ENCODE measurements at places on chromosomes 4 and X.

DNA sequence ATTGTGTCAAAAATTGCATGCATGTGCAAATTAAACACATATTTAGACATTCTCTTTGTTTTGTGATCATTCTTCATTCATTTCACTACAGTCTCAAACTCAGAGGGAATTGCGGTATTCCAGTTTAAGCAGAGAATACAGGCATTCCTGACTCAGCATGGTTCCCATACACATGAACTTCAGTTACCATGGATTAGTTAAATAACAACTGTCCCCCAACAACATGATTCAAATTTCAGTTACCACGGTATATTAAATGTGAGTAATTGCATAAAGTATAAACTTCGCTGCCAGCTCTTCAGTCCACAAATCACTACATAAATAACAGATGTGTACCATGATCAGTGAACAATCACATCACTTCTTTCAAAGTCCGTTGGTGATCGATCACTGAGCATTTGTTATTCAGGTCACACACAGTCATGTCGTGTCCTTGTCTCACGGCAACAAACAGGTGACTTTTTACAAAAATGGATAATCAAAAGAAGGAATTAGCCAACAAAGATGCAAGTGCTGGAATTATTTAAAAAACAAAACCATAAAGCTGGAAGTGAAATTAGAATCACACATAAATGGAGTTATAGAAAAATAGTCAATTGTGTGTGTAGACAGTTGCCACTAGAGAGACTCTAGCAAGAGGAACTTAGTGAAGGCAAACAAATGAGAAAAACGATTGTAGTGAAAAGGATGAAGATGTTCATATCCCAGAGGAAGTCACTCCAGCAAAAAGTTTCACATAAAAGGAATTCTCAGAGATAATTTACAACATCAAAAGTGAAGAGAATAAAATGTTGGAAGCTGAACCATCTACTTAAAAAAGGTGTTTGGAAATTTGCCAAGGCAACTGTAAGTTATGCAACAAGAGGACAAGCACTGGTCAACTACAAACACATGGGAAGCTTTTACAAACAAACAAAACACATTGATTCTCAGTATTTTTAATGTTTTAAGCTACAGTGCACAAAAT, 138.6 kb upstream of the SMARCAD1 start:
- no peak for DNase-seq

DNA sequence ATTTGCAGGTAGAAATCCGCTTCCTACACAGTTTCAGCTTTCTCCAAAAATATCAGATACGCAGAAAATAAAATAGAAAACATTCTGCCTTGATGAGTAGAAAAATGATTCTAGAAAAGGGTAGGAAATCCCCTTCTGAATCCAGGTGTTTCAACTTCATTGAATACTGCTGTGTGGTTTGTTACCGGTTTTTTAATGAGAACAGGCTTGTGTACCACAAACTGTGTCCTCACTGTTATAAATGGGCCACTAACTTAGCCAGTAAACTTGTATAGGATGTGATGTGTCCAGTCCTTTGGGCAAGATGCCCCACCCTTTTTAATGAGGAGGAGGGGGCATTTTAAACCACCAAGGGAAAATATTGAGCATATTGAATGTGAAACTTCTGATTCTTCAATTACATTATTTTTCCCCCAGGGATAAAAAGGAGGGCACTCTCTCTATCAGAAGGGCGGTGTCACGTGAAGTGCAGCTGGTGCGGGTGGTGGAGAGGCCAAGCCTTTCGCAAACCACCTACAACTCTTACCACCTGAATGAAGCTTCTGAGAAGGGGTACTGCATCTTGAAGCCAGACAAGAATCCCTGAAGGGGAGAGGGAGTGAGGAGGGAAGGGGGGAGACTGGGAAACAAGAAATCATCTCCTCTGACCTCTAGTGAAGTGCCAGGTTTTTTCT, 4.5 kb downstream of the CXXC4 start:
- DNase-seq: no peak

DNA sequence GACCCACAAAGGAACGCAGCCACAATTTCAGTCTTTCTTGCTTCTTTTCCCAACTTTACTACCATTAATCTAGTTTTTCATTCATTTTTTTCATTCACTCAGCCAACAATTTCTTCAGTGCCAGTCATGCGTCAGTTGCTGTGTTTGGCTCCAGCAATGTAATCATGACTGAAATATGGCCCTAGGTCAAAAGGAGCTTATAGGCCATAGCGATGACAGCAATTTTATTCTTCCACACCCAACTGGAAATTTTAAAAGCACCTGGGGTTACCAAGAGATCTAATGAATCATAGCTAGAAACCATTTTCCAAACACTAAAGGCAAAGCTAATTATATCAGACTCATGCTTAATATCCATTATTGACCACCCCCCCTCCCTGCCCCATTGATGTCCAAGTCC, 29.8 kb upstream of the C1QTNF7 start:
- no peak for DNase-seq

- DNase-seq: no peak
These were observed 10.7 kb downstream of the MAGED2 start for GRCh38 chrX:54818221-54818620.

DNA sequence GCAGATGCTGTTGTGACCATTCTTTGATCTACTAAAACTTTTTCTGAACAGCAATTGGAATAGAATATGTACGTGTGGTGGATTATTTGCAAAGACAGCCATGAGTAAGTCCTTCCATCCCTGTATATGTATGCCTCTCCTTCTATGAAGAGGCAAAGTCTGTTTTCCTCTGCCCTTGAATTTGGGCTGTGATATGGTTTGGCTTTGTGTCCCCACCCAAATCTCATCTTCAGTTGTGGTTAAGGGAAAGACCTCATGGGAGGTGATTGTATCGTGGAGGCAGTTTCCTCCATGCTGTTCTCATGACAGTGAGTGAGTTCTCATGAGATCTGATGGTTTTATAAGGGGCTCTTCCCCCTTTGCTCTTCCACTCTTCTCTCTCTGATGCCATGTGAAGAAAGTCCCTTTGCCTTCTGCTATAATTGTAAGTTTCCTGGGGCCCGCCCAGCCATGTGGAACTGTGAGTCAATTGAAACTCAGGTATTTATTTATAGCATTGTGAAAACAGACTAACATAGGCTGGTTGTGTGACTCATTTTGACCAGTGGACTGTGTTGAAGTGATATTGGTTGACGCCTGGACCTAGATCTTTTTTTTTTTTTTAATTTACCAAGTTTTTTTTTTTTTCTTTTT, 108.3 kb upstream of the CAMK2D start:
- no peak for DNase-seq

GRCh38 chr4:80811406-80811805, 219.1 kb upstream of the BMP3 start:
- DNase-seq: no peak

DNA sequence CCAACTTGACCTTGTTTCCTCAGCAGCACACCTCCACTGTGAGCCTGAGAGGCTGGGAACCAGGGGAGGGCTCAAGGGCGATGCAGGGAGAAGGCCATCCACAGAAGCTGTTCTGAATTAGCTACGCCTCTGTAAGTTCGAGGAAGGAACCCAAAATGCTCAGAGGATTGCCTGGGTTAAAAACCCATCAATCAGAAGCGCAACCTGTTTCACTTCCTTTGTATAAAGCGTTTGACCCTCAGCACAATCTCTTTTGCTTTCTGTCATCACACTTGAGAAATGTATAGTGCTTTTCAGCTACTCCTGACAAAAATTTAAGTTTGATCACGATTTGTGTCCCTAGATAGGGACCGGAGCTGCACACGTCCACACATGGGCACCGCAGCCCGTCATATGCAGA, 48.0 kb upstream of the MAP3K15 start:
- DNase-seq: no peak

DNA sequence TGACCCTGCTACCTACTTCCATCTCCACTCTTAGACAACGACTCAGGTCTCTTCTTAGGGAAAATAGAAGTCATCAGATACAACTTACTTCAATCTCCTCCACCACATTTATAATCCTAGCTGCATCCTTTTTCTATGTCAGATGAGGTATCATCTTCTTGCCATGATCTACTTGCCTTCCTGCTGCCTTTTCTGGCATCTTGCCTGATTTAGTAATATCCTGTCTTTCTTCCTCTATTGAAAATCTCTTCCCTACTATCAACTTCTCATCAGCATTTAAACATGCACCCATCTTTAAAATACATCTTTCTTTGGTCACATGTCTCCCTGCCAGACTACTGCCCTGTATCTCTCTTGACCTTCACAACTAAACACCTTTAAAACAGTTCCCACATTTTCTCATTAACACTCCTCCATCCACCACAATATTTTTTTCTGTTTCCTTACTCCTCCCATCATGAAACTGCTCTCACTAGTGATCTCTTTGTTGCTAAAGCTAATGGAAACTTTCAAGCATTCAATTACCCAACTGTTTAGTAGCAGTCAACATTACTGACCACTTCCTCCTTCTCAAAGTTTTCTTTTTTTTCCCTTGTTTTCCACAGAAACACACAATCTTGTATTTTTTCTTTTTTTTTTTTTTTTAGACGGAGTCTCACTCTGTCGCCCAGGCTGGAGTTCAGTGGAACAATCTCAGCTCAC, 100.8 kb upstream of the CXorf66 start:
- DNase-seq: no peak

DNA sequence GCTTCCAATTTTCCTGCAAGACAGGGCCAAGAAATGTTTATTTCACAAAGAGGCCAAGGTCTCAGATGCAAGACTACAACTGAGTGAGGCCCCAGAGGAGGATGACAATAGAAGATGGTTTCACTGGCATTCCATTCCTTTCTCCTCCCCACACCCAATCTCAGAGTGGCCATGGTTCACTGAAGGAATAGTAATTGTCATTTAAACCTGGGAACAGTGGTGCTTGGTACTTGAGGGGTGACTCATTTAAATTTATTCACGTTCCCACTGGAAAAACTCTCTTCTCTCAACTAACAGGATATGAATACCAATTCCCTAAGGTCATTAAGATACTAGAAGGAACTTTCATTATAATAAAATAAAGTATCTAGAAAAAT, 35.3 kb upstream of the CXCL8 start:
- no peak for DNase-seq

DNA sequence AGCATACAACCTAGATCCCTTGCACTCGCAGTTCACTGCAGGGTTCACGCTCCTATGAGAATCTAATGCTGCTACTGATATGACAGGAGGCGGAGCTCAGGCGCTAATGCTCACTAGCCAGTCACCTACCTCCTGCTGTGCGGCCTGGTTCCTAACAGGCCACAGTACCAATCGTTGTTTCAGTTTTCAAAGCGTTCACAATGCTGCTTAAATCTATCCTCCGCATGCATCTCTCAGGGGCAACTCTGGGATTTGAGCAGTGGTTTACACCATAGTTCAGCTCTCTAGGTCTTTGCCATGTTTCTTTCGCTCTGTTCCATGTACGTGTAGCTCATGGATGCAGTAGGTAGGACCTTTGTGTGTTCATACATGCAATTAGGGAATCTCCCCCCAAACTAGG, 47.2 kb downstream of the CLOCK start:
- no peak for DNase-seq

DNA sequence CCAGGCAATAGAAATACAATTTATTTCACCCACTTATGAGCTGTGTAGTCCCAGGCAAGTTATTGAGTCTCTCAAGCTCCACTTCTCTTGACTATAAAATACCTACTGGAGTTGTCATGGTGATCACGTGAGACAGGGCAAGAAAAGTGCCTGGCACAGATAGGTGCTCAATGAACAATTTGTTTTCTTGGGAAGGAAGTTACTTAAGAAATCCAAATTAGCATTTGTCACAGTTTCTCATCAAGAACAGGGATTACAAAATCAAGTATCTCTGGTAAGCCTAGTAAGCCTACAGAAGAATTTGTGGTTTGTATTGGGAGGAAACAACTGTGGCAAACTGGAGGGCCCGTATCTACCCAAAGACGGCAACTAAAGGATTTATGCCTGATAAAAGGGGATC, 37.5 kb upstream of the RASGEF1B start:
- no peak for DNase-seq

GRCh38 chr4:80333121-80333520, 2.4 kb upstream of the CFAP299 start:
- no peak for DNase-seq

DNA sequence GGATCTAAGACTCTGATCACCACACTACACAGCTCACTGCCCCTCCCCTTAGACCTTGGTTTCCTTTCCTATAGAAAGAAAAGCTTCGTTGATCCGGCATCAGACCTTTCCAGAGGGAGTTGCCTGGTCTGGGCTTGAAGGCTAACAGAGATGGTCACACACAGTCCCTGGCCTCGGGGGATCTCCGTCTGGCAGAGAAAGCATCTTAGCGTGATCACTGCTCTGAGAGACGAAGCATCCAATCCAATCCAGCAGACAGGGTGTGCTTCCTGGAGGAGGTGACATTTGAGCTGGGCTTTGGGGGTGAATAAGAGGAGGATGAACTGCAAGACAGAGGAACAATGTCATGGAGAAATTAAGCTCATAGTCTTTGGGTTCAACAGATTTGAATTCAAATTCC, 49.5 kb downstream of the HTRA3 start:
- DNase-seq: no peak

DNA sequence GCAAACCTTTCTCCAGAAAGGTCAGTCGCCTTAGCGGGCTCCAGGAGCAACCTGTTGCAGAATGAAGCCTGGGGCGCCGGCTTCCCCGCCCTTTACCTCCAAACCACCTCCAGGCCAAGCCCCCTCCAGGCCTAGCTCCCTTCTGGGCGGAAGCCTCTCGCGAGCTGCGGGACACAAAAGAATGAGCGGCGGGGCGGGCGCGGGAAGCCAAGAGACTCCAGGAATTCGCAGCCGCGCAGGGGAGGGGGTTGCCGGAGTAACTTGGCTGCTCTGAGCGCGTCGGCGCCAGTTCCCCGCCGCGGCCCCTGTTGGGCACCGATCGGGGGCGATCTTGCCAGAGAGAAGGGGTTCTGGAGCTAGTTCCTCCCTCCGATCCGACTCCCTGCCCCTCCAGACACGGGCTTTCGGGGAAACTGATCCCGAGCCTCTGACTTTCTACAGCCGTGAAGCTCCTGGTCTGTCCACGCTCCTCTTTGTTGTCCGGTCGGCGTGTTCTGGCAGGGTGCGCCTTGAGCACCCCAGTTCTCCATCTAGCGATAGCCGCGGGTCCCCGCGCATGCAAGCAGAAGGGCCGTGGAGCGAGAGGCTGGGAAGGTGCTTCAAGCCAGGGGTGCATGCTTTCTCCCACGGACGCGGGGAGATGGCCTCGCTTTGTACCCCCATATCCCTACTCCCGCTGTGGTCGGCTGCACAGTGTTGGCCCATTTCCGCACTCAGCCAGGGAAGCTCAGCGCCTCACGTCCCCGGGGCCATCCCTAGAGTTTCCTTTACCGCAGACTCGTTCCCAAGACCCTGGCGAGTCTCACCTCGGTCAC, 1.2 kb downstream of the PROM1 start:
- DNase-seq: no peak

- DNase-seq: no peak
These were observed 59.4 kb upstream of the PITX2 start for GRCh38 chr4:110682311-110682710.

- DNase-seq: no peak
These were observed 73.8 kb downstream of the KDM6A start for GRCh38 chrX:44946771-44947170.

GRCh38 chrX:47321386-47321785, 49.0 kb upstream of the ZNF157 start:
- DNase-seq: no peak

- DNase-seq: no peak
These were observed 25.6 kb upstream of the IRF2 start for GRCh38 chr4:184499996-184500395.

GRCh38 chrX:85963736-85964135, 83.6 kb downstream of the CHM start:
- DNase-seq: no peak

- no peak for DNase-seq
These were observed 65.0 kb downstream of the ZFX start for GRCh38 chrX:24214568-24214967.

Measured in LNCaP clone FGC (cell line).